Activated T-helper 2 cell treated with anti-CD3 and anti-CD28 coated beads, Interferon-gamma antibody, Interleukin-2, Interleukin-4, amounts not matched to agents 10 μg/mL and 5 μg/mL and 100 μg/mL, durations not matched to agents 14 hours and 24 hours and 36 hours (primary cell): ENCODE measurements at places on chromosomes 11 and 22. TPM values are rescaled to one million over a fixed set of nuclear protein-coding genes. Genes with fewer than 3 reads are reported as not detected.

TH gene
- total RNA-seq = not detected in 2 replicates

KCTD14 gene
- 0.23 and 0.34 TPM in 2 replicates for total RNA-seq

CEND1 gene
- 2.2 and 2.6 TPM in 2 replicates for total RNA-seq

LAMTOR1 gene
- 95.1 and 100 TPM in 2 replicates for total RNA-seq

VWCE gene
- 8.1 and 10.1 TPM in 2 replicates for total RNA-seq

INS gene
- total RNA-seq = not detected in 2 replicates
